ENCODE measurements at places on chromosomes 2 and 18.
A peak's percentile ranks its signal among the peaks of the same experiment; 100 is the strongest.

DNA sequence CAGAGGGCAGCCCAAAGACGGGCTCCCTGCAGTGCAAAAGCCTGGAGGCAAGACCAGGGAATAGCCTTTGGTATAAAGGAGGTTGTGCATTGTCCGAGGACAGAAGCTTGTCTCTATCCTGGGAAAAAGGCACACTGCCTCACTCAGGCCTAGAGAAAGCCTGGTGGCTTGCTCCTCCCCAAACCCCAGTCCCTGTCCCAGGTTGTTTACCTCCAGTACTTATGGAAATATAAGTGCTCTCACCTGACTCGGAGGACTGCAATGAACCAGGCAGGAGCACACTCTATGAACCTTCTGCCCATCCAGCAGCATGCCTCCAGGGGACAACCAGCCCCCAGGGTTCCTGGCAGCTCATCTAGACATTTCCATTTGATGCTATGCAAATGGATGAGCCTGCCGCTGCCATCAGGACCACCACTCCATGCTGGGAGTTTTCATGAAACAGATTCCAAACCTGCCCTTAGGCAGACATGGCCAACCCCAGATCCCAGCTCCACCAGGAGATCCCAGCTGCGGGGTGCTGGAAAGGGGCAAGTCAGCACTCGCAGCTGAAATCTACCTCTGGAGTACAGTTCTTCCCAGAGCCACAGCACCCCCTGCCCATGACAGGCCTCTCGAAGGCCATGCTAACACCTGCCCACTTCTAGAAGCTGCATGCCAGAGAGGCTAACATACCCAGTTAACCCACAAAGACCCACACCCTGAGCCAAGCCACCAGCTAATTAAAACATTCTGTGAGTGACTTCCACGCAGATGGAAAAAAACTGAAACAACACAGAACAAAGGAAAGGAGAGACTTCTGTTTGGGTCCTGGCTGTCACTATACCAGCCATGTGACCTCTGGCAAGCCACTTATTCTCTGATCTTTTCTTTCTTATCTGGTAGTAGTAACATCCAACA, 101.7 kb downstream of the TTC32 start:
- DNase-seq = no peak

- no peak for DNase-seq
Measured at GRCh38 chr18:26544451-26544850, 3.9 kb downstream of the KCTD1 start.

DNA sequence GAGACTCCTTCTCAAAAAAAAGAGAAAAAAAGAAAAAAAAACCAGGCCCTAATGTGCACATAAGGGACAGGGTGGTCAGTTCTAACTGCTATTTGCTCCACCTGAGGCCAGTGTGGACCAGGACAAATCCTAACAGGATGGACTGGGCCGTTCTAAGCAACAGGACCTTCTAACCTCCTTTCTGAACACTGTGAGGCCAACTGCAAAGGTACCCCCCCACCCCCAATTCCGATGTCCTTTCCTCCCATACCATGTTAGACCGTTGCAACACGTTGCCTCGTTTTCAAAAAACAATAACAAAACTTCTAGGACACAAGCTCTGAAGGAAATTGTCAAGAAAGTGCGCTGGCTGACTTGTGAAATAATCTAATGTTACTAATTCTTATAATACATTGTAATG, 1.2 kb downstream of the THAP4 start:
- DNase-seq = no peak

DNA sequence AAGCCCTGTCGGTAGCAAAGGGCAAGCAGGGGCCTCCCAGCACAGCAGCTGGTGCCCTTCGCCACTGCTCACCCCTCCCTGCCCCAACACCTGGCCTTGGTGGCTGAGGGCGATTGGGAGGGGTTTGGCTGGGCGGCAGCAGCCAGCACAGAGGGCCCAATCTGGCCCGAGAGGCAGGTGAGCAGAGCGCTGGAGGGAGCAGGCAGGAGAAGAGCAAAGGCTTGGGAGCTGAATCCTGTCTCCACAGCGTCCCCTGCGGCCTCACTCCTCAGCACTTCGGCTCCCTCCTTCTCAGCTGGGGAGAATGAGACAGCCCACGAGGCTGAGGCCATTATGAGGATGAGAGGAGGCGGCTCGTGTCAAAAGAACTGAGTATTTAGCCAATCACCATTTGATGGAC, 74.9 kb upstream of the TAF1B start:
- no peak for DNase-seq

GRCh38 chr2:75710220-75710576, 517 bp downstream of the GCFC2 start:
- DNase-seq = no peak

DNA sequence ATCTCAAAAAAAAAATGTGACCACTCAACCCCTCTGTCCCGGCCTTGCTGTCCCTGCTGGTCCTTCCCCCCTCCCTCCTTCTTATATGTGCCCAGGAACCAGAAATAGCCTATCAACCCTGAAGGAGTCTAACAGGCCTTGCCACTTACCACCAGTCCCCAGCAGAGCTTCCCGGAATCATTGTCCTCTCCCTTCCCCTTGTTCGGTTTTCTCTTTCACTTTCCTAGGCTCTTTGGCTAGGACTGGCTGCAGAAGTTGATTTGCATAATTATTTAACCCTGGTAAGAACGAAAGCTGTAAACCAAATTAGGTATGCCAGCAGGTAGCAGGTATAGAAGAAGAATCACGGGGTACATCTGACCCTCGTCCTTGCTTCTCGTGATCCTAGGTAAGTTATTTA, 72.6 kb upstream of the ZNF532 start:
- DNase-seq = no peak

DNA sequence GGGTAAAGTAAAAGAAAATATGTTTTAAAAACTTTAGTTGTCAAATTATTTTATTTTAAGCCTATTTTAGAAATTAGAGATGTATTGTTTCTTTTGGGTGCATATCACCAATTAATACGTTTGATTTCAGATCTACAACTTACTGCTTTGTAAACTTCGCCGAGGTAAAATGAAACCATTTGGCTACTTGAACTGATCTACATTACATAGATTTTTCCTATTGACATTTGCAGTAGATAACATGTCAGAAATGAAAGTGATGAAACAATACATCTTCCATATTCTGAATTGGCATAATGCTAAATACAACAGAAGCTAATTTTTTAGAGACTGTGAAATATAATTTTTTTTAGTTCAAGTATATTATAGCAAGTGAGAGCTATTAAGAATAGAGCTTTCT, 39.5 kb downstream of the GLS start:
- DNase-seq = no peak

GRCh38 chr2:165698444-165698884, 95.6 kb downstream of the GALNT3 start:
- peak; percentile 67 for DNase-seq

GRCh38 chr18:47724186-47724975, 206.1 kb downstream of the SMAD2 start:
- DNase-seq = no peak

GRCh38 chr2:29113891-29114321, 1.3 kb upstream of the CLIP4 start:
- no peak for DNase-seq

DNA sequence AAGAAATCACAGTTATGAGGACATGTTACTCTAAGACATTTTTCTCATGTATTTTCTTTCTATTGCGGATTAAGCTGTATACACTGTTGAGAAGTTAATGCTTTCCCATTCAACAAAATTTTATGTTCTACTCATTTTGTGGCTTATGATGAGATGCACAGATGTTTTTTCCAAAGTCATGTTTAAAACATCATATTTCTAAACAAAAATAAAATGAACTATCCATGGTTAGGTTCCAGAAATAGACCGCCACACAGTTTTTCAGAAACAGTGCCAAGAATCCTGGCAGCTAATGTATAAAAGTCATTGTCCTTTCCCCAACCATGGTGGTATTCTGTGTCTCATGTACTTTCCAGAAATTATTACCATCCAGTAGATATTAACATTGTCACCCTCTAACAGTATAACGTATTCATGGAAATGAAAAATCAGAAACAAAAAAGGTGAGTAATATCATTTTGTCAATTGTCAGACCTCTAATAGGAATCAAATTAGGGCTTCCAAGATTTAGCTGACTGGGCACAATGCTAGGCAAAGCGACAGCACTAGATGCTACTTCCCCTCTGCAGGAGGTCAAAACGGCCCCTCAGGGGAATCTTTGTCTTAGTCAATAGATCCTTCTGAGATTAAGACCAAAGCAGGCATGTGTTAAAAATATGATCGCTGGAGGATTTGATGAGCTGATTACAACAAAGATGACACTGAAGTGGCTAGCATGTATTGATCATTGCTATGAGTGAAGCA, 54.4 kb upstream of the ZNF397 start:
- DNase-seq = no peak

DNA sequence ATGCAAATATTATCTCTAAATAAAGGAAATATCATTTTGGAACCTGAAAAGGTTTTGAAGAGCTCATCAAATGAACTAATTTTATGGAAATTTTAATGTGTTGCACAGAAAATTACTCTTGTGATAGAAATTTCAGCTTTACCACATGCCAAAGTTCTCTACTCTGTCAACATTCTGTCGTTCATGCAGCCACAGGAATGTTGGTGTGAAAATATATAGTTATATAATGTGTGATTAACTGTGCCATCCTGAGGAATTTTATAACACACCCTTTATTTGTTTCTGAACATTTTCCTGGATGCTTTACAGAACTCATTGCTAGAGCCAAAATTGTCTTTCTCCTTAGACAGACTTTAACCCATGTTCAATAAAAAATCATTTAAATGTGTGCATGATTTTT, 202.5 kb upstream of the SLC8A1 start:
- no peak for DNase-seq

- peak; percentile 4 for DNase-seq
Measured at GRCh38 chr2:38554973-38555595, 47.6 kb downstream of the HNRNPLL start.

DNA sequence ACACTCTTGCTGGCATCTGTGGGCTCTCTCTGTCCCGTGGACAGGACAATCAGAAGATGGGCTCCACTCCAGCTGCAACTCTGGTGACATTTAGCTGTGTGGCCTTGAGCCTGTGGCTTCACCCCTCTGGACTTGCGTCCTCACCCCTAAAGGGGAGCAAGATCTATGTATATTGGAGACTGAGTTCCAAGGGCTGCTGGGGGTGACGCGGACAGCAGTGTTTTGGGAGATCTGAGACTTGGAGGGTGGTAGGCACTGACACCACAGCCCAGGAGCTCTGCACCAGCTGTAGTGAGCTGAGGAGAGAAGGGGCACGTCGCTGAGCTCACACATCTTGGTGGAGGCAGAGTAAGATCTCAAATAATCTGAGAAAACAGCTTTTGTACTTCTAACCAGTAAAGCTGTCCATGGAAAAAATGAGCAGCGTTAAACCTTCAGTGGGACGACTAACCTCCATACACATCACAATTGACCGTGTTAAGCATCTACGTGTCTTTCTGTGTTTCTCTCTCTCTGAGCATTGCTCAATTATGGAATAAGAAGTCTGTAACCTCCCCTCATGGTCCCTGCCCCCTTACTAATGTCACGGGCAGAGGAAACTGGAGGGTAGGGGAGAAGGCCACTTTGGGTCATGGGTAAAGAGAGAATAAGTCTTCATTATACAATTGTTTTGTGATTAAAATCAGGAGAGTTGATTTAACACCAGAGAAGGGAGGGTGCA, 85.8 kb downstream of the SH3RF3 start:
- DNase-seq = no peak

GRCh38 chr2:183465048-183465447, 340.8 kb downstream of the NUP35 start:
- DNase-seq = no peak

DNA sequence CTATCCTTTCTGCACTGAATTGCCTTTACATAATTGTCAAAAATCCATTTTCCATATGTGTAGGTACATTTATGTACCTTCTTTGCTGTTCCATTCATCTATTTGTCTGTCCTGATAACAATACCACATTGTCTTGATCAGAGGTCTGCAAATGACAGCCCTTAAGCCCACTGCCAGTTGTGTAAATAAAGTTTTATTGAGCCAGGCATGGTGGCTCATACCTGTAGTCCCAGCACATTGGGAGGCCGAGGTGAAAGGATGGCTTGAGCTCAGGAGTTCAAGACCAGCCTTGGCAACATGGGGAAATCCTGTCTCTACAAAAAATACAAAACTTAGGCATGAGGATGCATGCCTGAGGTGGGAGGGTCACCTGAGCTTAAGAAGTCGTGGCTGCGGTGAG, 121.0 kb downstream of the TFCP2L1 start:
- DNase-seq = no peak

GRCh38 chr2:54347622-54348021, 91.6 kb upstream of the TSPYL6 start:
- DNase-seq = no peak

- DNase-seq = peak; percentile 50
Measured at GRCh38 chr2:209334188-209335017, 89.4 kb upstream of the MAP2 start.

GRCh38 chr2:71786291-71787107, 333.1 kb downstream of the DYSF start:
- no peak for DNase-seq

DNA sequence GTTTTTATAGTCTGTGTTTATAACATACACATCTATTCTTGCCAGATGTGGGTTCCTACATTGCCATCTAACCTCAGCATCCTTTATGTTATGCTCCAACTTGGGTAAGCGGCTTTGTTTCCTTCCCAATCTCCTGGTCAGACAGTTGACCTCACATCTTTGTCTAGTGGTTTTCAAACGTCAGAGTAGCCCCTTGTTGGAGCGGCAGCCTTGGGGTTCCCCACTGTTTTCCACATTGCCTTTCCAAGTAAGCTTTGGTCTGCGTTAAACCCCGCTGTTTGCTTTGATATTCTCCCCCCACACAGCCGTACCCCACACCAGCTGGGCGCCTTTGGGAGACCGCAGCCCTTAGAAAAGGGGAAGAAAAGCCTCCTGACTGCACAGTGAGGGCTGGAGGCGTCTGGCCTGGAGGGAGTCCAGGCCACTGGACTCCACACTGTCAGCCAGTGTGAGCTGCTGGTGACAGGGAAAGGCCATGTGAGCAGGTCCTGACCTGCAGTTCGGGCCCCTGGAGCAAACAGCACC, 83.3 kb downstream of the MALT1 start:
- peak; percentile 29 for DNase-seq

GRCh38 chr2:9463698-9464034, 10.7 kb upstream of the IAH1 start:
- no peak for DNase-seq

- DNase-seq = no peak
Measured at GRCh38 chr2:228697456-228697855, 516.0 kb upstream of the SPHKAP start.

- DNase-seq = no peak
Measured at GRCh38 chr2:12050396-12050795, 304.0 kb downstream of the LPIN1 start.

DNA sequence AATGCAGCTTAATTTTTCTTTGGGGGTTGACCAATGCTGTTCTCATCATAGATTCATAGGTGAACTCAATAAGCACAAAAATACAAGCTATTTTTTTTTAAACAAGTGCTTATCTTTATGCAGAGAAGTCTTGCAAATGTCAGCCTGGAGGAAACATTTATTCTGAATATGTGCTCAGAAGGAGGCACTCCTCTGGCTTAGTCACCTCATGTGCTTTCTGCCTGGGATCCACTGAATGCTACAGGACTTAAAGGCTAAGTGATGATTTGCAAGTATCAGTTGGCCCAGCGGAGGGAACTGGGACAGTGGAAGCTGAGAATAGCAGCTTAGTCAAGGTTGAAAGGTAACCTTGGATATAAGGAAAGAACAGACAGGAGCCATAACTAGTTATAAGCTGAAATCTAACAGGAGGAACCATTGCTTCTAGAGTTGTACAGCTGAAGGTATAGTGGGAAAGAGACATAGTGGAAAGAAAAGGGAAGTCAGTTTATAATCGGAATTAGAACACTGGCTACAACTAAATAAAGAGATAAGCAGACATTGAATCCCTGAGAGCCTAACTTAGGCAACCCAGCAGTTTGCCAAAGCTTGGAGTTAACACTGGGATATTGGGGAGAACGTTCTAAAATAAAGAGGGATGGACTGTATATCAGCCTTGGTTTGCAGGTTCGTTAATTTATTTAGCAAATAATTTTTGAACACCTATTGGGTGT, 488.7 kb downstream of the SUCLG1 start:
- DNase-seq = no peak

Measured in midbrain (tissue), 1 donor.